GM06990 (cell line): ENCODE measurements at places on chromosomes 2 and 18.

- DNase-seq, result no peak
These were observed 17.7 kb upstream of the EN1 start for GRCh38 chr2:118865106-118865505.

- DNase-seq, result no peak
These were observed 47.9 kb downstream of the NRP2 start for GRCh38 chr2:205730191-205730590.

- DNase-seq, result no peak
These were observed 14.6 kb downstream of the CCNYL1 start for GRCh38 chr2:207725873-207726578.

- DNase-seq, result no peak
These were observed 242.0 kb upstream of the LYPD1 start for GRCh38 chr2:132911726-132912724.

DNA sequence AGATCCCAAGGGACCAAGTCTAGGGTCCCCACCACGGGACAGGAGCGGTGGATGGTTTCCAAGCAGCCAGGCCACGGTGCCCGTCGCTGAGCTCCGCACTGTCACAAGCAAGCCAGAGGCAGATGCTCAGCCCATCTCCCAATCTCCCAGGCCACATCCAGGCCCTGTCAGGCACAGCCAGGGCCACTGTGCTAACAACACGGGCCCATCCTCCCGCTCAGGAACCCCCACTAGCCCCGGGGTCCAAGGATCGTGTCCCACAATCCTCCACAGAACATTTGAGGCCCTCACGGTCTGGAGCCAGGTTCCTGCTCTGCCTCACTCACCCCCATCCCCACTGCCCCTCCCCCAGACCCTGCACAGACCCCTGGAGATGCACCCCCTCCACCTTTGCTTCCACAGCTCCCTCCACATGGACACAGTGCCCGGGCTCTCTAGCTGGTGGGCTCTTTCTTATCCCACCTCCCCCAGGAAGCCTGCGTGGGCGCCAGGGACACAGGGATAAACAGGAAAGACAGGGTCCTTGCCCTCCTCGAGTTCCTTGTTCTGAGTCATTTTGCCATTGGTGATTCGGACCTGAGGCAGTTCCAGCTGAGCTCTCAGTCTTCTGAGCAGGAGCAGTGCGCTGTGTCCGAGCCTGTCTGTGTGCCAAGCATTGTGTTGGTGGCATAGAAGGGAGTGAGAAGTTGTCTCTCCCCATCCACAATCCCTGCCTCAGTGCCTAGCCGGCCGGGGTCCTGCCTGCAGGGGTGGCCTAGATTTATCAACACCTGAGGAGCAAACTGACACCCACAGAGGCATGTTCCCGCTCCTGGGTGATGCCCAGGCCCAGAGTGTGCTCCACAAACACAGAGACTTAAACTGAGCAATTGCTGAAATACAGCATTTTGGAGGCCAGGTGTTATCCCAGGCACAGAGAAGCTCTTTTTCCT is 7.0 kb downstream of the CROCC2 start:
- DNase-seq, result no peak

- DNase-seq, result no peak
These were observed 517 bp downstream of the GCFC2 start for GRCh38 chr2:75710220-75710576.

GRCh38 chr2:114450639-114451038 is 8.2 kb downstream of the DPP10 start:
- no peak for DNase-seq

DNA sequence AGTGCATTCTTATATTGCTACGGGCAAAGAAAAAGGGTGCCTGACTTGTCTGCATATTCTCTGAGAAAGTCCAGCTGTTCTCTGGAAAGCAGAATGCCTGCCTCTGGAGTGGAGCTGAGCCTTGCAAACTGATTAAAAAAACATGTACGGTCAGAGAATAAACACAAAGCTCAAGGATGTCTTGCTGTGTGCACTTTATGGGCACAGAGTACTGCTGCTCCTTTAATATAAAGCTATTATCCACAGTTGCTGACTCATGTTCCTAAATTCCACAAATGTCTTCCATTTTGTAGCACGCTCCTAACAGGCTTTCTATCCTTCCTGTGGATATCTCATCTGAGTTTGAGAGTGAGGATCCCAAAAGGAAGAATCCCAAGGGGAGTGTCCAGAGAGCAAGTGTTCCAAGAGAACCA is 229.0 kb downstream of the MREG start:
- DNase-seq, result no peak

DNA sequence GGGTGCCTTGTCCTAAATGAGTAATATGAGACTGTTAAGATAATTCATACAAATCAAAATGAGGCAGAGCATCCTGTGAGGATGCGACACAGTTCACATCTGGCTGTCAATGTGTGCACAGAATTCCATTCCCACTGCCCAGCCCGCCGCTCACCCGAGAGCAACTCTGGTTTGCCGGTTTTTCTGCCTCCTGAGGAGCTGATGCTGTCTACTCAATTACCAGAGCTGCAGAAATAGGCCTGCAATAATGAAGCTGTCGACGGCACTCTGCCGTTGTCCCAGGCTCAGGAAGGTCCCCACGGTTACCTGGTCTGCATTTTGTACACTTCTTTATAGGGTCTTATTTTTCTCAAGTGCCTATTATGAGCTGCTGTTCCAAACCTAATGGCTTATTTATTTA is 55.7 kb upstream of the LYPD1 start:
- no peak for DNase-seq

GRCh38 chr18:48304906-48305693 is 104.1 kb downstream of the ZBTB7C start:
- no peak for DNase-seq

GRCh38 chr18:49631146-49631866 is 69.4 kb downstream of the LIPG start:
- no peak for DNase-seq
